Progenitor cell of endocrine pancreas (in vitro differentiated cells): ENCODE measurements at places on chromosomes 2 and 18.

DNA sequence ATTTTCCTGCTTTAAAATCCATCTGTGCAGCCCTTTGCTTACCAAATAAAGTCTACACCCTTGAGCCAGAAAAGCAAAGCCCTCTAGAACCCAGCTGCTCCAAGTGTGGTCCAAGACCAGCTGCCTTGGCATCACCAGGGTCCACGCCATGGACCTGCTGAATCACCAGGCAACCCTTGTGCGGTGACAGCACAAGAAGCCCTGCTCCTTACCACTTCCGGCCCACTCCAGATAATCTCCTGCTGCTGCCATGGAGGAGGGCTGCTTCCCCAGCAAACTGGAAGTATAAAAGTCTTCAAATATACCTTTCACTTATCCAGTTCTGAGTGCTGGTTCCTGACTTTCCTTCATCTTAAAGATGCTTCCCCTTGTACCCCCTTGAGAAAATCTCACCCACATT, 106.0 kb upstream of the PKDCC start:
- DNase-seq, result no peak

GRCh38 chr2:231769170-231770136, 11.6 kb downstream of the PDE6D start:
- no peak for DNase-seq

DNA sequence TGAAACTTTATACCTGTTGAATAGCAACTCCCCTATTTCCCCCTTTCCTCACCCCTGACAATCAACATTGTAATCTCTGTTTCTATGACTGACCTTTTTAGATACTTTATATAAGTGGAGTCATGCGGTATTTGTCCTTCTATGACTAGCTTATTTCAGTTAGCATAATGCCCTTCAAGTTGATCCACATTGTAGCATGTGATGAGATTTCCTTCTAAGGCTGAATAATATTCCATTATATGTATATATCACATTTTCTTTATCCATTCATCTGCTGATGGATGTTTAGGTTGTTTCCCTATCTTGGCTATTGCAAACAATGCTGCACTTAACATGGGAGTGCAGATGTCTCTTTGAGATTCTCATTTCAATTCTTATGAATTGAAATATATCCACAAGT, 9.5 kb downstream of the FASTKD2 start:
- no peak for DNase-seq

- DNase-seq, result no peak
Observed at GRCh38 chr2:237030382-237030781, 55.3 kb upstream of the COPS8 start.

- DNase-seq, result no peak
Observed at GRCh38 chr18:70074116-70074515, 126.4 kb upstream of the CD226 start.

DNA sequence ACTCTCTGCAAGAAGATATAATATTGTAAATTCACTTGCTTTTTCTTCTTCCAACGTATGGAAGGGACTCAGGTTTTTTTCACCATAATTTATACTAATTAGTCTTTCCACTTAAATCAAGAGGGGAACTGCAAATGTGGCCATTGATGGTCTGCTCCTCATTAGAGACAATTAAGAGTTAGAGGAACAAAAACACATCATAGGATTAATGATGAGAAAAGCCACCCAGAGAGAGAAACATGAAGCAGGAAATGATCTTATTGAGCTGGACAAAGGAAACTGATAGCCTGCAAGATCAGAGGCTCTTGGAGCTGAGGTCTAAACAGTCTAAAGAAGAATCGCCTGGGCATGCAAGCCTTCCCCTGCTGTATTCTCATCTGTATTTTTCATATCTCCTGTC, 151.2 kb upstream of the NRP2 start:
- DNase-seq, result no peak

- no peak for DNase-seq
Observed at GRCh38 chr18:23283916-23284430, 148.7 kb downstream of the CABLES1 start.

DNA sequence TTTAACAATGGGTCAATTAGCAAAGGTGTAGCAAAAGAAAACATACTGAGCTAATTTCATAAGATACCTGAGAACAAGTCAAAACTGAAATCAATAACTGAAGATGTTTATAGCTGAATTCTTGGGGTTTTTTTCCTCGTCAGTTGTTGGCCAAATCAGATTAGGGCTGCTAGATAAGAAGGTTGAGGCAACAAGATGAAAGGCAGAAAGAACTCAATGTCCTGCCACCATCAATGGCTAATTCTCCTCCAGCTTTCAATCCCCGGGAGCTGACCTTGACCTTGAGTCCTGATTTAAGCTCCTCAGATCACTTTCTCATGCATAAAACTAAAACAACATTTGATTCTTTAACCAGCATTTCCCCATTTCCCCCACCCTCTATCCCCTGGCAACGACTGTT, 61.8 kb downstream of the MREG start:
- DNase-seq, result no peak

- no peak for DNase-seq
Observed at GRCh38 chr18:49743117-49743567, 70.2 kb downstream of the ACAA2 start.

- no peak for DNase-seq
Observed at GRCh38 chr2:98308068-98308467, 38.2 kb upstream of the CNGA3 start.

GRCh38 chr2:31337197-31337596, 77.3 kb downstream of the XDH start:
- DNase-seq, result no peak

- DNase-seq, result no peak
Observed at GRCh38 chr18:61198486-61198885, 134.7 kb upstream of the CDH20 start.

DNA sequence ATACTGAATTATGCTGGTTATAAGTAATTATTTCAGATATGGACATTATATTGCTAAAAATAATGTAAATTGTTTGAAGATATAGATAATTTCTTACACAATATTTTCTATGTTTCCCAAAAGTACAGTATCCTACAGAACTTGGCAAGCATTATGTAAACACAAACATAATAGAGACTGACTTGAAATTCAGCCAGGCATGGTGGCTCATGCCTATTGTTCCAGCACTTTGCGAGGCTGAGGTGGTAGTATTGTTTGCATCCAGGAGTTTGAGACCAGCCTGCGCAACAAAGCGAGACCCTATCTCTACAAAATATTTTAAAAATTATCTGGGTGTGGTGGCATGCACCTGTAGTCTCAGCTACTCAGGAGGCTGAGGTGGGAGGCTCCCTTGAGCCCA, 1300.5 kb upstream of the DDX18 start:
- DNase-seq, result no peak

DNA sequence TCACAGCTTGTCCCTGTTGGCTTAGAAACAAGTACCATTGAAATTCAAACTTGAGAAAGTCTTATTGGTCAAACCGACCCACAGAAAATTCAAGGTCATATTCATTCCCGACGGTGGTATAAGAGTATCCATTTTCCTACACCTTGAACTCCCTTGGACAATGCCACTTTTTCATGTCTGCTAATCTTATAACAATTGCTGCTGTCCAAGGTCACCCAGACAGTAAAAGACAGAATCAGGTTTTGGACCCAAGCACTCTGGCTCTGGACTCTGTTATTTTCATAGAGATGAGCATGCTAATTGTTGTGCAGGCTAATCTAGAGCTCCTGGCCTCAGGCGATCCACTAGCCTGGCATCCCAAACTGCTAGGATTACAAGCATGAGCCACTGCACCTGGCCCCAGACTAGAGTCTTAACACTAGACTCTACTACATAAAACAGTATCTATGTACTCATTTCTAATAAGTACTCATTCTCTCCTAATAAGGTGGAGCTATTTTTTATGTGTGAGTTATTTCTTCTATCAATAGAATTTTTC, 57.8 kb downstream of the C2orf76 start:
- no peak for DNase-seq

DNA sequence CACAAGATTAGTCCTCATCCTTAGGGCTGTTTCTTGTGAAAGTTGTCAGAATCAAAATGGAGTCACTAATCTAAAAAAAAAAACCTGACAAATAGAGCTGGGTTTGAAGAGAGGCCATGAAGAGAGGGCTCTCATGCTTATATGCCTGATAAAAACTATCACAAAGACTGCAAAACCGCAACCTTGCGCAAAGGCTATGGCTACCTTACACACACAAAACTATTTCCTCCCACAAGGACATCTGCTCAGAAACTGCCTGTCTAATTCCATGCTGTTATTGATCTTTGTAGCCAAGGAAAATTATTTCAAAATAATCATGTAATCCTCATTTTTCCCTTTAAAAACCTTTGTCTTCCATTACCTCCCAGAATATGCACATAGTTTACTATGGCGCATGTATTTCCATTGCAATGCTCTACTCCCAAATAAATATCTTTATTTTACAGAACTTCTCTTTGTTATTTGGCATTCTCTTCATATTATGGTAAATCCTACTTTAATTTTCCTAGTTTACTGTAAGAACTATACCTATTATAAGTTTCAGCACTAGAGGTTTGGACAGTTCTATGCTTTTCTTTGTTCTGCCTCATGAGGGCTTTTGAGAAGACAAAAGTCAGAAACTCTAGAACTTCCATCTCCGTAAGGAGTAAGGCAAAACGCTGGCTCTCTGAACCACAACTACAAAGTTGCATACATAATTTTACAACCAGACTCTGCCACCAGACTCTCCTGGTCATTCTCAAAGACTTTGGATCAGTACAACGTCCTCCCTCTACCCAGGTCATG, 9.6 kb upstream of the DPYSL5 start:
- DNase-seq, result no peak

DNA sequence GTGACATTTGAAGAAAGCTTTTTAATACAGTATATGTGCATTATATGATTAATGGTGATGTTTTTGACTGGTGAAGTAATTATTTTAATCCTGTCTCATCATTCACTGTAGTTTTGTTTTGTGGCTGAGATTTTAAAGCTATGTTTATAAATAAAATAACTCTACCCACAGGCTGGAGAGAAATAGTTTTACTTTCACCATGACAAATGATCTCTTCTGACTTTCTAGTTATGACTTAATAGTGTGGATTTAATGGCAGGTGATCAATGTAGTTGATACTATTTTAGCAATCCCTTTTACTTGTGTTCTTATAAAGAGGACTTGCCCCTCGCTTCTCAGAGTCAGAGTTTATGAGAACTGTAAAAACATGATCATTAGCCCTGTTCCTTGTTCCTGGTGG, 289.5 kb upstream of the SIX3 start:
- no peak for DNase-seq

GRCh38 chr2:10042301-10043161, 819 bp upstream of the KLF11 start:
- no peak for DNase-seq

GRCh38 chr2:75641587-75641986, 5.0 kb upstream of the MRPL19 start:
- no peak for DNase-seq

DNA sequence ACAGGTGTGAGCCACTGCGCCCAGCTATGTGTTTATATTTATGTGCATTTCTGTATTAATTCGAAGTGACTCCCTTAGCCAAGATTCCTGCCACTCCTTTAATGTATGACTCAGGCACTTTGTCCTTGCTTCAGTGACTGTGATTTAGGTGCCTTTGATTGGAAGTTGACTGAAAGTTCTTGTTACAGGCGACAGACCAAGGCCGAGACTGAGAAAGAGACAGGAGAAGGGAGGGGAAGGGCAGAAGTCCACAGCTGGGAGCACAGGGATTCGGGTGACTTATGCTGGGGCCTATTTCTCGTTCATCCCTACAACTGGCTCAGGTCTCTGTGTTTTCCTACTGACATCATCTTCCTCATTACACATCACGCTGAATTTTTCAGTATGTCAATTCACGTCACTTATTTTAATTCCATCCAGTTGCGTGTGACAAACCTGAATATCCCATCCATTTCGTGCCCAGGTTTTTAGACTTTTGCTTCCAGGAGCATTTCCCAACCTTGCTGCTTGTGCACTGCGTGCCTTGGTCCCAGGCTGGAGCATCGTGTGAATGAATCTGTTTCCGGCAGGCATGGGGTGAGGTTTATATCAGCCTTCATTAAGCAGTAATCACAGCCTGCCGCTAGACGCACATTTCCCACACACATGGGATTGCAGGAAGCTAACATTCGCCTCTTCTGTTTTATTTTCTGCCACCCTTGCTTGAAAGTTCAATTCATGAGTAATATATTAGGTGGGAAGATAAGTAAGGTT, 42.4 kb downstream of the TMEM18 start:
- no peak for DNase-seq

DNA sequence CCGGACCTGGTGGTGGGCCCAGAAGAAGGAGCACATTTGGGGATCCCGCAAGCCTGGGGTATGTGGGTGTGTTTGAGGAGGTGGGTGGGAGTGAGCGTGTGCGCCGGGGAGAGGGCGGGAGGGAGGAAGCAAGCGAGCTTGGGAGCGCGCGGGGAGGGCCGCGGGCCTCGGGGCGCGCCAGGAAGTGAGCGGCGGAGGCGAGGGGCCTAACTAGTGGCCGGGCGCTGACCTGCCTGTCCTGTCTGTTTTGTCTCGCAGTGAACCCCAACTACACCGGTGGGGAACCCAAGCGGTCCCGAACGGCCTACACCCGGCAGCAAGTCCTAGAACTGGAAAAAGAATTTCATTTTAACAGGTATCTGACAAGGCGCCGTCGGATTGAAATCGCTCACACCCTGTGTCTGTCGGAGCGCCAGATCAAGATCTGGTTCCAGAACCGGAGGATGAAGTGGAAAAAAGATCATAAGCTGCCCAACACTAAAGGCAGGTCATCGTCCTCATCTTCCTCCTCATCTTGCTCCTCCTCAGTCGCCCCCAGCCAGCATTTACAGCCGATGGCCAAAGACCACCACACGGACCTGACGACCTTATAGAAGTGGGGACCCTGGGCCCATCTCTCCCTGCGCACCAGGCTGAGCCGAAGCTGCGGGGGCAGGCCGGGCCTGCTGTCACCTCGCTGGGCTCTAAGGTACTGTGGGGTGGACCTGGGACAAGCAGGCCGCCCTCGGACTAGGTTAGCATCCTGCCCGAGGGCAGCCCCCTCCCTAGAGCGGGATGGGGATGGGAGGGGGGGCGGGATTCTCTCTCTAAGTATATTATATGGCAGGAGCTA, 1.2 kb downstream of the HOXD4 start:
- no peak for DNase-seq

DNA sequence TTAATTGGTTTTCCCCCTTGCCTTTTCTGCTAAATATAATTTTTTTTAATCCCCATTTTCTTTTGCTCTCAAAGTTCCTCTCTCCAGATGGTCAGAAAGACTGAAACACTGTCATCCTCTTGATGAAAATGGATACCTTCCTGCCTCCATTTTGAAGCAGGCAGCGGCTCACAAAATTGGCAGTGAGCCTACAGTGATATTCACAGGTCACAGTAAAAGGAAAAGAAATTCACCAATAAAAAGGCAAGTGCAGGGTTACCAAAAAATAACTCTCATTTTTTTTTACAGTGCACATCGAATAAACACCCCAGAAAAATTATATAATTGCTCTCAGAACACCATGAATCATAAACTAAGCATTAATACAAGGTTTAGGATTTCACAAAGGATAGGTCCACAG, 307.5 kb downstream of the TCF4 start:
- DNase-seq, result no peak

DNA sequence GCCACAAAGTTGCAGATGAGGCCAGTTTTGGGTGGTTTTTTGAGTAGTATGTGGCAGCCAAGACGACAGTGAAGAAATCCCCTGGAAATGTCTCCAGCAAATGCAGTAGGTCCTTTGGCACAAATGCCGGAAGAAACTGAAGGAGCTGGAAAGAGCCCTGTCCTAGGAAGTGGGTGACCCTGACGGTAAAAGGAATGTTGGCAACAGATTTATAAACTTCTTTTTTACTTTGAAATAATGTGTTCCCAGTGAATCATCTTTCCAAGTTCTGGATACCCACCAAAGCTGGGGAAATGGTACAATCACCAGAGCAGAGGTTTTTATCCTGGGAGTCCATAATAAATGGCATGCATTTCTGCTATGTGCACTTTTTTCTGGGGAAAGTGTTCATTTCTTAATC, 112.9 kb downstream of the CSRNP3 start:
- no peak for DNase-seq
